Melanocyte of skin (primary cell): ENCODE measurements at places on chromosomes 16 and 17. TPM values are rescaled to one million over a fixed set of nuclear protein-coding genes. Genes with fewer than 3 reads are reported as not detected.

Gene CEP112
- 4.5 and 8.0 TPM in 2 replicates for total RNA-seq

Gene SOX9
- under 0.01 TPM in 1 of 2 replicates, not detected in the other for total RNA-seq

Gene NTN1
- total RNA-seq: 0.15 and 0.33 TPM in 2 replicates

Gene HSD17B2
- total RNA-seq: 0.15 TPM in 1 of 2 replicates, not detected in the other

Gene SMPD3
- 0.34 TPM in 1 of 2 replicates, not detected in the other for total RNA-seq

Gene TEKT5
- total RNA-seq: not detected in 2 replicates

Gene ZDHHC1
- 5.0 and 5.6 TPM in 2 replicates for total RNA-seq

Gene SP2
- 3.5 and 4.7 TPM in 2 replicates for total RNA-seq

Gene HYDIN
- under 0.01 and 0.31 TPM in 2 replicates for total RNA-seq

Gene CD7
- total RNA-seq: under 0.01 TPM in 1 of 2 replicates, not detected in the other

Gene NKD1
- 0.31 and 0.33 TPM in 2 replicates for total RNA-seq

Gene PSMC3IP
- total RNA-seq: 9.0 and 9.1 TPM in 2 replicates

Gene APOBR
- total RNA-seq: not detected in 2 replicates

Gene CMTM2
- not detected in 2 replicates for total RNA-seq

Gene TMEM219
- total RNA-seq: 72.9 and 85.0 TPM in 2 replicates

Gene ITGAD
- not detected in 2 replicates for total RNA-seq

Gene MAPK7
- total RNA-seq: 10.9 and 11.0 TPM in 2 replicates

Gene ADAMTS18
- total RNA-seq: not detected in 2 replicates

Gene DECR2
- total RNA-seq: 17.1 and 22.0 TPM in 2 replicates

Gene FBXO39
- 0.36 and 1.0 TPM in 2 replicates for total RNA-seq
